Stimulated activated CD8-positive, alpha-beta memory T cell treated with anti-CD3 and anti-CD28 coated beads, Interleukin-2, amount 100 ng/mL, for 1 hour (primary cell): ENCODE measurements at places on chromosomes 7 and 10.
A peak's percentile ranks its signal among the peaks of the same experiment; 100 is the strongest.

DNA sequence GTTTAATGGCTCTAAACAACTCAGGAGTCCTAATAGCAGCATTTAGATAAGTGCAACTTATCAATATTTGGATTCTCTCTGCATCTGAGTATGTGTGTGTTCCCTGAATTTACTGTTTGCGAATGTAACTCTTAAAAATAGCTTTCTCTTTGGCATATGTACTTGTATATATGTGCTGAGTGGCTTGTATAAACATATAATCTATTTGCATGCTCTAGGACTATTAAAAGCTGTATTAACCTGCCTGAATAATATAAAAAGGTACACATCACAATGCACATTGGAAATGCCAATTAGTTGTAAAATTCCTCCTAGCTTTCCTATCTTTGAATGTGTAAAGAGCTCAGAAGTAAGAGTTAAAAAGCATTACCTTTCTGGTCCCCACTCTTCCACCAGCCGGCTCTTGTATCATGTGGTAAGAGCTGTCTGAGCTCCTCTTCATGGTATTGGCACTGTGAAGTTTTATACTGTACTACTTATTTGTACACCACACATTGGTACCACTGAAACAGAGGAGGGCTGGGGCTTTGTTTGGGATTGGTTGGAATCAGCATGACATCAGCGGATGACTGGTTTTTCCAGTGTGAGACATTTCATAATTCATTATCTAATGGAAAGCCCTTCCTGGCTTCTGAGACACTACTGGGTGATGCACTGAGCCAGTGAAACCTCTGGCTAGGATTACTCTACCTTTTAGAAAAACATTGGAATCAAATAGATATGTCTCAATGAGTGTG is at the start of gene INHBA:
Gene INHBA, minus strand, starts transcription at position 456 of the 737 bp plus-strand sequence. CDS start 2,716 bp downstream, outside the sequence.
- DNase-seq = no peak

DNA sequence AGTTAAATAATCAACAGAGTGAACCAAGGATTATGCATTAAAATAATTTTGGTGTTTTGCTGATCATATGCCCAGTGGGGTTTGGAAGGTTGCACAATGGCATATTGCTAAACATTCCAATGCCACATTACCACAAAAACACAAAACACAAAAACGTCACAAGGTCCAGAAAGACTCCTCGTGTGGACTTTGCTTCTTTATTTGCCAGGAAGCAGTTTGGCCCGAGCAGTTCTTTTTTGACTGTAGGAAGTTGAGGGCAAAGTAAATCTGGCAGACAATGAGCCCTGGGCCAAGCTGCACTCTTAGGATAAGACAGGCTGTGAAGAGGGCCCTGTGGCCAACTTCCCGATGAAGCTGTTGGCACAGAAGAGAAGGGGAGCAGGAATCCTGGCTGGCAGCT is 39.2 kb upstream of the SLC35B4 start:
- DNase-seq = no peak

- no peak for DNase-seq
These were observed 47.5 kb downstream of the CTBP2 start for GRCh38 chr10:125112697-125113494.

GRCh38 chr7:116999311-116999710 is 46.0 kb downstream of the ST7 start:
- DNase-seq = no peak

- DNase-seq = no peak
These were observed 54.7 kb upstream of the AFAP1L2 start for GRCh38 chr10:114458955-114459354.

- DNase-seq = peak; percentile 18
These were observed 10.6 kb downstream of the HABP2 start for GRCh38 chr10:113563306-113564088.

DNA sequence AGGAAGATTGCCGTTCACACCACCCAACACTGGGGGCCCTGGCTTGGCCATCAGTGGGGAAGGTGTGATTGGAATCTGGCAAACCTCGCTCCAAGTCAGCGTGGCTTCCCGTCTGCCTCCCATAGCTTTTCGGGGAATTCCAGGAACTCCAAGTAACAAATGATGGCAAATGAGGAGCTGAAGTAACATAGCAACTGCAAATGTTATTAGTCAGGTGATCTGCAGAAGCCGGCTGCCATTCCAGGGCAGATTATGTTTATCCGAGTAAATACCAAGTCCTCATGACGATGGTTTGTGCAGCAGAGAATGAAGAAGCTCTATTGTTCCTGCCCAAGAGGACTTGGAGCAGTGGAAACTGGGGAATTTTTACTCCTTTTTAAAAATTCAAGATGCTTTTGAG is 270.5 kb upstream of the PODXL start:
- DNase-seq = no peak
